ENCODE measurements at places on chromosomes 13 and 19. TPM values are rescaled to one million over a fixed set of nuclear protein-coding genes. Genes with fewer than 3 reads are reported as not detected.

DNA sequence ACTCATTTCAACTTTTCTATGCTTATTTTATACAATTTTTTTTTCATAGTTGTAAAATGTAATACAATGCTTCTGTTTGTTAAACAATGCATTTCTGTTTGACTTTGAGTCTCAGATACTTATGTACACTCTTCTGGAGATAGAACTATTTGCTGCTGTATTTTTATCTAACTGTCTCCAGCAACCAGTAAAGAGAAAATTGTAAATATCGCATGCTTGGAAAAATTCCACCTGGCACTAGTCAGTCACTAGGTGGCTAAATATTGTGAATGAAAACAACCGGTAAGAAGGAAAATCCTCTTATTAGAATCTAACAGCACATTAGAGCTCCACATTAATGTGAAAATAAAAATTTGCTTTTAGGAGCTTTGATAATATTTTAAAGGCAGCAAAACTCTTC lies 876.5 kb downstream of the PCDH9 start:
- no peak overlapping the region for H3K27ac ChIP-seq
- H3K4me3 ChIP-seq: no peak overlapping the region
- H3K27me3 ChIP-seq: no peaks in the 10 kb centered on the region
- no peaks in the 10 kb centered on the region for H3K36me3 ChIP-seq
- DNase-seq: no peak
- no peaks in the 10 kb centered on the region for H3K4me1 ChIP-seq

- H3K27me3 ChIP-seq: no peaks in the 10 kb centered on the region
- H3K4me1 ChIP-seq: peaks cover 5% of the 10 kb centered on the region
- no peak overlapping the region for H3K4me3 ChIP-seq
- peak; percentile 61 for DNase-seq
These were observed 9.2 kb upstream of the ZNF358 start for GRCh38 chr19:7506385-7507328.

GRCh38 chr19:33441277-33441699 lies 67.8 kb downstream of the CEBPG start:
- H3K27ac ChIP-seq: no peak overlapping the region
- no peak overlapping the region for H3K4me3 ChIP-seq
- H3K27me3 ChIP-seq: no peaks in the 10 kb centered on the region
- no peaks in the 10 kb centered on the region for H3K4me1 ChIP-seq

GRCh38 chr13:59303433-59303832 lies 860.3 kb downstream of the DIAPH3 start:
- H3K27ac ChIP-seq: no peak overlapping the region
- H3K36me3 ChIP-seq: no peaks in the 10 kb centered on the region
- no peak overlapping the region for H3K4me3 ChIP-seq
- no peaks in the 10 kb centered on the region for H3K4me1 ChIP-seq

- no peaks in the 10 kb centered on the region for H3K4me1 ChIP-seq
- DNase-seq: no peak
These were observed 45.8 kb upstream of the RGCC start for GRCh38 chr13:41411522-41411921.

DNA sequence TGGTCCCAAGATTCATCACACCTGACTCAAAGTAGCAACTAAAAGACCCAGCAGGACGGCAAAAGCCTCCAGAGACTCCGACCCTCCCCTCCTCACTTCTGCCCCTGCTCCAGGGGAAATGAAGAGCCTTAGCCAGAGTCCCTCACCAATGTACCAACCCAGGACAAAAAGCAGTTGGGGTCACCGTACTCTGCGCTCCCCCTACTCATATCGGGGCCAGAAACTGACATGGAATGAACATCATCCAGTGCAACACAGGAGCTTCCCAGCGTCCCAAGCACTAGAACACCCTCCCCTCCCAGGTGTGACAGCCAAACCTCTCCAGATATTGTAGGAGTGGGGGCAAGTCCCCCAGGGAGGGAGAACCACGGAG lies 1.7 kb downstream of the EEF2 start:
- DNase-seq: no peak
- H3K27ac ChIP-seq: no peak overlapping the region
- peaks cover 24% of the 10 kb centered on the region for H3K4me1 ChIP-seq

ACER1 gene
- 0.67 TPM for total RNA-seq
